ENCODE measurements at places on chromosomes 2 and 18. TPM values are rescaled to one million over a fixed set of nuclear protein-coding genes. Genes with fewer than 3 reads are reported as not detected.

DES gene
- 376 TPM for total RNA-seq

DNA sequence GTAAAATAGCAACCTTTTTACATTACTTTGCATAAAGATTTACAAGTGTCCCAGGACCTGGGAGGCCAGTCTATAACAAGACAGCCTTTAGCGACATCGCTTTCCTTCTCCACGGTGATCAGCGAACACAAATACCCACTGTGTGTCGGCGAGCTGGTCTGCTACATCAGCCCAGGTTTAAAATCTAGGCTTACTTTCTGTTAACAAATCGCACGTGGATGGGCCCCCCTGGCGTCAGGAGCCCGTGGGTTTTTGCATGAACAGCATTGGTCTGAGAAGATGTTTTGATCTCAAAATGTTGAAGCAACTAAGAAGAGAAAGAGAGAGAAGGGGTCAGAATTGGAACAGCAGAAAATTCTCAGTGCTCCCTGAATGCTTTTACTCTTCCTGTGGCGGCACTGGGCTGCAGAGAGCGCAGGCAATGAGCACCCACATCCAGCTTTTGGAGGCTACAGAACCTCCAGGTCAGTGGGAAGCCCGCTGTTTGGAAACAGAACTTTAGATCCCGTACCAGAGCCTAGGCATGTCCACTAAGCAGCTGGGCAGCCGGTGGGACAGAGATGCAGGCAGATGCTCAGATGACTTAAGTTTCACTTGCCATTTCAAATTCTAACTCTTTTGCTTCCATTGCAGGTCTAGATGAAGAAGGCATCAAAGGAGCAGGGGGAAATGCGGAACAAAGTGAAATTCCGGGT, 32.9 kb downstream of the CYP27C1 start:
- H3K27ac ChIP-seq = no peak overlapping the region
- no peaks in the 10 kb centered on the region for H3K27me3 ChIP-seq
- H3K4me3 ChIP-seq = no peak overlapping the region
- H3K36me3 ChIP-seq = no peaks in the 10 kb centered on the region
- no peaks in the 10 kb centered on the region for H3K4me1 ChIP-seq

PDE11A gene
- 0.43 TPM for total RNA-seq

- 0 out of 2 replicates have a peak, but pooled peaks cover 2% of the 10 kb centered on the region for H3K36me3 ChIP-seq
- H3K27ac ChIP-seq = no peak overlapping the region
- no peak overlapping the region for H3K4me3 ChIP-seq
- DNase-seq = no peak
- H3K4me1 ChIP-seq = peaks cover 44% of the 10 kb centered on the region
These were observed 41.4 kb downstream of the KLHL29 start for GRCh38 chr2:23426263-23426905.

TRAPPC8 gene
- 15.4 TPM for total RNA-seq
